ENCODE measurements at places on chromosomes 5 and 9.

- DNase-seq = no peak
Observed at GRCh38 chr9:27572061-27572460, 1.2 kb downstream of the C9orf72 start.

GRCh38 chr5:56330806-56331205, 97.7 kb upstream of the ANKRD55 start:
- DNase-seq = no peak

- no peak for DNase-seq
Observed at GRCh38 chr5:172952034-172952511, 7.2 kb upstream of the RPL26L1 start.

DNA sequence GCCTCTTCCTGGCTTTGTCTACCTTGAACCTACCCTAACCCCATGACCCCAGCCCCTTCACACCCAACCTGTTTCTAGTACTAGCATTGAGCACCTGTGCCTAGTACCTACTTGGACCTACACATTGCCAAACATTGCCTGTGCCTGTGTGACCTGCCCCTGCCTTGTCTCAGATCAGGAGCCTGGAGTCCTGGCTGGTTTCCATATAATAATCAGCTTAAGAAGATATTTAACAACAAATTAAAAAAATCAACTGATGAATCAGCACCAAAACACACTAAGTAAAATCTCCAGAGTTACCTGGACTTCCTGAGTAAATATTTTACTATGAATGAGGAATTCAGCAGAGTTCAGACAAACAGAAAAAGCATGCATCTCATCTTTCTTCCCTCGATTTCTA, 17.7 kb downstream of the LPAR1 start:
- no peak for DNase-seq

DNA sequence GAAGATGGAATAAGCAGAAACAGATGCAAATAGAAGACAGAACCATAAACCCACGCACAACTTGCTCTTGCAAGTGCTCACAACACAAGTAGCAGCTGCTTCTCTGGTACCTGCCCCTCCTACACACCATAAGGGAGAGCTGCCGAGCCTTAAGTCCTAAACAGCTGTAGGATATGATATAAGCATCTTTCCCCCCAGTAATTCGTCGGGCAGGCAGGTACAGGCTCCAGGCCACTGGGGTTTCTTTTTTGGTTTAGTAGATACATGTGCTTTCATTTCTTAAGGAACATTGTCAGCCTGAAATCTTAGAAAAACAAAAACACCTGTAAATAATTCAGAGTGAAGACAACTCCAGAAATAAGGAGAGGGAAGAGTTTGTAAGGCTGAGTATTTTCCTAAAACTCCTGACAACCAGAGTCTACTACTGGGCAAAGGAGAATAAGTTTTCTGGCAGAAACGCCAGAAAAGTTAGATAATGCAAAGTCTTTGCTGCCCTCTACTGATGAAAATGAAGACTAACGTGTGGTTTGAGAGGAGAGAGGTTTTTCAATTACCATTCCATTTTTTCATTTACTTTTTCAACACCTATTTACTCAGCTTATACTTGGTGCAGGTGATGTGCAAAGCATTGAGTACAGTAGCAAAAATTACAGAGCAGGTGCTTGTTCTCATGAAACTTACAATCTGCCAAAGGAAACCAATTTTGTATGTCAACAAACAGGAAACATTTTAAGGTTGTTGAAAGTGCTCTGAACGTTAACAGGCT, 20.1 kb upstream of the TCERG1 start:
- no peak for DNase-seq

DNA sequence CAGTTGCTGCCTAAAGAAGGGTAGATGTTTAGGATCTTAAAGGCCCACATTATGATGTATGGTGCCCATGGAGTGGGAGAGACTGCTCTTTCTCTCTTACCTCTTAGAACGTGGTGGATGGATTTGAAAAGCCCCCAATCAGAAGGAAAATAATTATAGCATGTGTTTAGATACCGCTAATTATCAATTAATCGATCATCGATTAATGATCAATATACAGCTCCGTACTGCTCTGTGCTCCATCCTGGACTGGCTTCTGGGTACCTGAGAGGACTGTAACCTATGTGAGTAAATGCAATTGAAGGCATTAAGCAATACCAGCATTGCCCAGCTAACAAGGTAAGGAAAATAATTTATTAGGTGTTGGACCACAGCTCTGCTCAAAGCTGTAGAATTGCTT, 149.1 kb downstream of the MAST4 start:
- no peak for DNase-seq

DNA sequence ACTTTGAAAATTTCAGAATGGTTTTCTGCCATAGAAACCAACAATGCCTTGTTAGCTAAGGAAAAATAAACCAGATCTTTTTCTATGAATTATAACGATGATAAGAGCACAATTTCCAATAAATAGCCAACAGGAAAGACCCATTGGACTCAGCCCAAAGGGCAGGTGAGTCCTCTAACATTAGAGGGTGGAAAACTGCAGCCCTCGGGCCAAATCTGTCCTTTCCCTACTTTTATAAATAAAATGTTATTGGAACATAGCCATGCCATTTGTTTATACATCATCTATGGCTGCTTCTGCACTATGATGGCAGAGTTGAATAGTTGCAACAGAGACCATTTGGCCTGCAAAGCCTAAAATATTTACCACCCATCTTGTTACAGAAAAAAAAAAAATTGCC, 296.1 kb downstream of the FBXL7 start:
- no peak for DNase-seq

GRCh38 chr5:41279040-41279439, 65.7 kb upstream of the C6 start:
- no peak for DNase-seq
